Stimulated activated CD8-positive, alpha-beta memory T cell treated with anti-CD3 and anti-CD28 coated beads, Interleukin-2, amount 100 ng/mL, for 1 hour (primary cell): ENCODE measurements at places on chromosomes 2 and 18.

GRCh38 chr2:38619458-38620164, 16.9 kb upstream of the HNRNPLL start:
- no peak for DNase-seq

DNA sequence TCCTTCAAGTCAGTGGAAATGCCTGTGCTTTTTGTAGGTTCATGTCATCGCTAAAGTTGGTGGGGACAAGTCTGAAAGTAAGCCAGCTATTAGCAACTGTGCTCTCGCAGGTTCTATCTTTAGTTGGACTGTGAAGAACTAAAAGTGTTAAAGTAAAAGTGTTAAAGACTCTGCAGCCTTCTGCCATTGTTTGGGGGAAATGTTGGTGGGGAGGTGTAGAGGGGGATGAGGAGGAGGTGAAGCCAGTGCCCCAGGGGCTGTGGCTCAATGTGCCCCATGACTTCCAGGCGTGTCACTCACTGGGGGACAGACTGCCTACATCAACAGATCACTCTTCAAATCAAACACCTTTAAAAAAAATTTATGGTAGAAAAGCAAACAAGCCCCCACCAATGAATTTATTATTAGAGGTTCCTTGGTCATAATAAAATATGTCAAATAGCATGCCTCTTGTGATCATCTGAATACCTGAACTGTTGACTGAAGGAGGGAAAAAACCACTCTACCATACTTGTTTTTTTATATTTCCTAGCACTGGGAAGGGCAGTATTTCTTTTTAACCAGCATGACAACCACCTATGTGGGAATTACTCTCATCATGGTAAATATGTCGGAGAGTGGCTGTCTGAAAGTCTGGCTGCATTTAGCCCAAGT, 19.3 kb downstream of the TGFA start:
- DNase-seq = no peak

DNA sequence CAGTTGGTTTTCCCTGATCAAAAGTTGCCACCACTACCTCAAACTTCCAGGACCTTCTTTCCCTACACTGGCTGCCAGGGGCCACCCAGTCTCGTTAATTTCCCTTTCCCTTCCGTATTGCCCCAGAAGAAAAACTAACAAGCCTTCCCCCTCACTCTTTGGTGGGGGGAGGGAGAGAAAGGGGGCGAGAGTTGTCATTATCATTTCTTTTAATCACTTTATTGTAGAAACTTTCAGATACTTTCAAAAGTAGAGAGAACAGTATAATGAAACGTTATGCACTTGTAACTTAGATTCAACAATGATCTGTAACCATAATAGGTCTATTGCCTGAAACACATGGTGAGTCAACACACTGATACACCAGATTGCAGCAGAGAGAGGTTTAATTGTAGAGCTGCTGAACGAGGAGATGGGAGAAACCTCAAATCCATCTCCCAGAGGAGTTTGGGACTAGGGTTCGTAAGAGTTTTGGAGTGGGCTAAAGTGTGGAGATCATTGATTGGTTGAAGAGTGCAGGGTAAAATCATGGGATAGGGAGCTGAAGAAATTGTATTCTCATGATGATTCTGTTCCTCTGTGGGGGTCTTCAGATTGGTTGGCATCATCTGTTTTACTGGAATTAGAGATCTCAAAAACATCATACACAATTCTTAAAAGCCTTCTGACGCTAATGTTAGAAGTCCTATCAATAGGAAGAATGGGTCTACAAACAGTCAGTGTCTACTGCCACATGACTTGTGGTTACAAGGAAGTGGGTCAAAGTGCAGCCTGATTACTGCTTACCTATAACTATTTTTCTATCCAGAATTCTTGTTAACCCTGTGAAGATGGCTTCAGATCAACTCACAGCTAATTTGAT, 2.6 kb upstream of the RNF149 start:
- no peak for DNase-seq

DNA sequence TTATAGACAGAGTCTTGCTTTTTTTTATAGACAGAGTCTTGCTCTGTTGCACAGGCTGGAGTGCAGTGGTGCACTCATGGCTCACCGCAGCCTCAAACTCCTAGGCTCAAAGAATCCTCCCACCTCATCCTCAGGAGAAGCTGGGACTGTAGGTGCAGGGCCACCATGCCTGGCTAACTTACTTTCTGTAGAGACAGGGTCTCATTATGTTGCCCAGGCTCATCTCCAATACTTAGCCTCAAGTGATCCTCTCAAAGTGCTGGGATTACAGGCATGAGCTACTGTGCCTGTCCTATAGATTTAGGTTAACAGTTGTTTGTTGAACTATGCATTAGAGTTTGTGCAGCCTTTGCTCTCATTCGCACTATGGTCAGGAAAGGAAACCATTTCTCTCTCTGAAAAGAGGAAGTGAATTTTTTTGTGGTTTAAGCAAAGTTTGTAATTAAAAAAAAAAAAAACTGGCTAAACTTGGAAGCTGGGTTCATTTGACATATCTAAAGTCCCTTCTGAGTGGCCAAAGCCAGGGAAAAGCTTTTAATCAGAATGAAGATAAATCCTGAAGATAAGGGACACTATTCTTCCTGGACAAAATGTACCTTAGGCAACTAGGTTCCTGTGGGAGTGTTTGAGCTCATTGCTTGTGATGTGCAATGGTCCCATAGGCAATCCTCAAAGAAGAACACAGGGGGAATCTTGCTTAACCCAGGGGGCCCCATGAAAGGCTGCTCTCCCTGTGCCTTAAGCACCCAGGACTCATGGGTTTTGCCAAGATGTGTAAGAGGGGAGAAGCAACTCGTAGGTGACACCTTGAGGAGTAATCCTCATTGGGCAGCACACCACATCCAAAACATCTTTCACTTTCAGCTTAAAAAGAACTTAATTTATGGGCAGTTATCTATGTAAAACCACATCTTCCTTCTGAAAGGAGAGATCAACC, 201.7 kb downstream of the MREG start:
- DNase-seq = no peak

- DNase-seq = no peak
Observed at GRCh38 chr2:3470166-3470651, 49.1 kb downstream of the ADI1 start.

- no peak for DNase-seq
Observed at GRCh38 chr2:129320288-129320687, 659.2 kb upstream of the RAB6C start.

DNA sequence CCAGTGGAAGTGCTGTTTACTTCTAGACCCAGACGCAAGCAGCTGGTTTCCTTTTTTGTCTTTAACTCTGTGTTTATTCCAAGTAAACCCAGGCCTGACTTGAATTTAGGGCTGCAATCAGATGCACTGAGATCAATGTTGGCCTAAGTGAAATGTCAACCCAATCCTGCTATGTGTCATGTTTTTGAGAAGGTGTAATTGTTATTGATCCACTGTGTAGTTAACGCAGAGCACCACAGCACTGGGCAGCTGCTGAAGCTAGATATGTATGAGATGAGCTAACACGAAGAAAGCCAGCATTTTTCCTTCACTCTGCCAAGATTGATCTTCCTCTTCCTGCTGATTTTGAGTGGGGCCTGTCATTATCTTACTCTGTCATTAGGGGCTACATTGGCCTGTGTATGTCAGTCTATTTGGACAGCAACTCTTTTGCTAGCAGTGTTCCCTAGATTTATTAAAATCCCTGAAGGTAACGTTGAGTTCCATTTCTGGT, 18.9 kb upstream of the DLX1 start:
- no peak for DNase-seq

DNA sequence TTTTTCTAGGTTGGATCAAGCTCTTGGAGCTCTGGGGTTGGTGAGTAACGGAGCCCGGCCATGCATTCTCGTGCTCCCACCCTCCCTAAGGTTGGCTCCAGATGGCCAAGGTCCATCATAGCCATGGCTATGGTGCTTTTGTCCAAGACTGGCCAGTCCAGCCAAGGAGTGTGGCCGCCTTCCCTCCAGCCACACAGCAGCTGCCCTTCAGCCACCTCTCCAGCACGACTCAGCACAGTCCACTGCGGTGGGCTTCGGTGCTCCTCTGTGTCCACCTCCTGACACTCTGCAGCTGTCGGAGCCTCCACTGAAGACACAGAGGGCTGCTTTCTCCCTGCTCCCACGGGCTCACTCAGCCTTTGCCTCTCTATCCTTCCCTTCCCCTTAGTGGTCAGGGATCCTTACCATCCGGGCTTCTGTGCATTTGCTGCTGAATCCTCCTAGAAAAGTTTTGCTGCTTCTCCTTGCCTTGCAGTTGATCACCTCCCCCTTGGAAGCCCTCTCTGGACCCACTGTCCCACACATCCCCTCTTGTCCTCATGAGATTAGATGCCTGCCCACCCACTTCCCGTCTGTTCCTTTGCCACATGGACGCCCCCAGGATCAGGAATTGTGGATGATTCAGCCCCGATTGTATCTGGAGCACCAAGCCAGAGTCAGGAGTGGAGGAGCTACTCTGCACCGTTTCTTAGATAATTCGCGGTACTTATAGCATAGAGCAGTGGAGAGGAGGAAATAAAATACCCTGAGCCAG, 177.1 kb upstream of the COPS8 start:
- no peak for DNase-seq

DNA sequence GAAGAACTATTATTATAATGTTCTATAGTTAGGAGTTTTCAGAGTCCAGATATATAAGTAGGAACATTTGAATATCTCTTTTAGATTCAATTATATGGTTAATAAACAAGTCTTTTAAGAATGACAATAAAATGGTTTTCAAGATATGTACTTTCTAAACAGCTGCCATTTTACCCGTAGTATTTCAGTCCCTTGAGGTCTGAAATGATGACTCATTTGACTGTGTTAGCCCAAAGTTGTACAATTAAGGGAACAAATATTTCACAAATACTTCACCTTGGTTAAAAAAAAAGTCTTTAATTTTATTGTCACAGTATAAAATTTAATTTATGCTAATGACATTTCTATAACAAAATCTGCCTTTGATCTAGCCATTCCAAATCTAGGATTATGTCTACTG, 91.6 kb upstream of the TANK start:
- DNase-seq = no peak

DNA sequence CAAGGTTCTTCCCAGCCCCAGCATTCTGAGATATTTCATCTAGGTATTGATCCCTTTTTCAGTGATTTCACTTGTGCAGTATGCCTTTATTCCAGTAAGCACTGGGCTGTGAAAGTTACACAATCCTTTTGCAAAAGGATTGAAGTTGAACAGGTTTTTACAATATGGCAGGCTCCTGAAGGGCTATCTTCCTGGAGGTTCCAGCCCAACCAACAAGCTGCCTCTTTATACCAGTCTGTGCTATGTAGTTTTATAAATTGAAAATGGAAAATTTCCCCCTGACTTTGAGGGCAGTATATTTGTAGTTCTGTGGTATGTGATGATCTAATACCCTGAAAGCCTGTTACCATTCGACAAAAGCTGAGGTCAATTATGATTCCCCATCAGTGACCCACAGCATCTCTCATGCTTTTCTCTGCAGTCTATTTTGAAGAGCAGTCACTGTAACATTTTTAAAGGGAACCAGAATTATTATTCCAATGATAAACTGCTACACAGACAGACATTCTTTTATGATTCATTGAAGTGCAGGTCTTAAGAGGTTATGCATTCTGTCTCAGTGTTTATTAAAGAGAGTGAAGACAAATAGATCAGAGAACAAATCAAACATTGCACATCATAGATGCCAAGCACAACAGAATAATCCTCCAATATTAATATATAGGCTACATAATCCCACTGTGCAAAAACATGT, 35.2 kb upstream of the STPG4 start:
- DNase-seq = no peak

DNA sequence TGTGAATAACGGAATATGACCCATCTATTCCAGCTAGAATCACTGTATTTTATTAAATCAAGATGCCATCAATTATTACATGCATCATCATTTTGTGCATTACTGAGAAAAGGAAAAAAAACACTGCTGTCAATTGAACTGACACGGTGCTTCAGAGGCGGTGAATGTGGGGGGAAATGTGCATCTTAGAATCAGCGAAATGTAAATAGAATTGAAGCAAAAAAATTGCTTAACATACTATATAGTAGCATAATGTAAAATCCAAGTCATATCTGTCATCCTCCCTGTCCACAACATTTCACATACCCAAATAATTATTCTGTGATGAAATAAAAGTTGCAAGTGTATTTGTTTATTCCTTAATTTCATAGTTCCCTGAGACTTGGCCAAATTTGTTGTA, 84.6 kb downstream of the PRKRA start:
- no peak for DNase-seq

- DNase-seq = no peak
Observed at GRCh38 chr2:173860082-173860481, 105.1 kb downstream of the SP3 start.

DNA sequence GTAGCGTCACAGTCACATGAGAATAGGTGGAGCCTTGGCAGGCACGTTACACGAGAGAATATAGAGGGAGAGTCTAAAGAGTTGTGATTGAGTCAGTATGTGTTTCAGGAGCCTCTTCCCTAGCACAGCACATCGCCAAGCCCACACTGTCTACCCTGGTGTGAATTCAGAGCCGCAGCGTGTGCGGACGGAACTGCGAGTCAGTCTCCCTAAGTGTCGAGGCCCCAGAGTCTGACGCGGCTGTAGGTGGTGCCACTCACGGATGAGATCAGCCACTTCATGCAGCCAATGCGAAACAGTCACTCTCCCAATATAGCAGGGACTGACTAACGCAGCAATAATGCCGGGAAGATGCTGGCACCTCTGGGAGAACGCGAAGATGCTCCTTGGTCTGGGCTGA, 587.3 kb upstream of the ID2 start:
- no peak for DNase-seq

DNA sequence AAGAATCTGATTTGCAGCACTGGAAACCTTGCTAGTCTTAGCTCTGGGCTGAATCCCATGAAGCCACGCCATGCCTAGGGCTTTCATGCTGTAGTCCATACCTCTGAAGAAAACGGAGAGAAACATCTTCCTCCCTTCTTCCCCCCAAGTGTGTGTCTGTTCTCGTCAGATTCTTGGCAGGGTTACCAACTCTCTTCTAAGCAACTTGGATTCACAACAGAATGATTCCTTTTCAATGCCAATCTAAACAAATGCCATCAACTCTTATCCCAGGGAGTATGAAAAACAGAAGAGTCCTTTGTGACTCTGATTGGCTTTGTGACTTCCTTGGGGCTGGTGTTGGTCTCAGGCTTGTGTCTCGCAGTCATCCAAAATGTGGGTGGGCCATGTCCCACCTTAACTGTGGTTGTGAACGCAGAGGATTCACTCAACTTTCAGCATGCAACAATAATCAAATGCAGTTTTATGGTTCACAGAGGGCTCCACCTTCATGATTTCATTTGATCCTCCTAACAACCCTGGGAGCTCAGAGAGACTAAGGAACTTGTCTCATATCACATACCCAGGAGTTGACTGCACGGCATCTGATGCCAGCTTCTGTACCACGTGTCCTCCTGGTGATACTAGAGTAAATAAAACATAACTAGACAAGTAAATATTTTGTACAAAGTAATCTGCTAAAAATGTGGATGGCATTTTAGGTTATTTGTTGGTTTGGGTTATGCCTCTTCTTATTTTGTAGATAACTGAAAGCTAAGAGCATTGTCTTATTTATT, 186.0 kb upstream of the TNP1 start:
- DNase-seq = no peak

- DNase-seq = no peak
Observed at GRCh38 chr2:178484245-178485041, 4.2 kb downstream of the PLEKHA3 start.
